Fibroblast of villous mesenchyme (primary cell): ENCODE measurements at places on chromosomes 1 and 21. TPM values are rescaled to one million over a fixed set of nuclear protein-coding genes. Genes with fewer than 3 reads are reported as not detected.

- no peak for DNase-seq
Measured at GRCh38 chr1:12762766-12763165, 10.8 kb upstream of the PRAMEF12 start.

The NDUFS5 gene
- 285 and 325 TPM in 2 replicates for total RNA-seq

GRCh38 chr1:94858276-94858675, 38.1 kb downstream of the SLC44A3 start:
- peak; percentile 22 for DNase-seq

DNA sequence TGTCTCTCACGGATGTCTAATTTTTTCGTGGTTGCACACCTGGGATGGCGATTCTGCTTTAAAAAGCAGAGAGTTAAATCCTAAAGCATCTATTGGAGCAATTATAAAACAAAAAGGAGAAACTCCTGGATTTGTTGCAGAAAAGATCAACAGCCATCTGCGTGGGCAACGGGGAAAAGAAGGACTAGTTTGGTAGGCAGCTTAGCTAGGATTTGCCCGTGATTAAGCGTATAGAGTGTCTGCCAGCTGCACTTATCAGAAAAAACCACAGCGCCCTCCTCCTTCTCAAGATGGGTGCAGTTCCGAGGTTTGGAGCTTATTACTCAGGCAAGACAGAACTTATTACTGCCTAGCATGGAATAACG, 526 bp upstream of the SLC25A24 start:
- DNase-seq: peak; percentile 80

The WNT3A gene
- total RNA-seq: not detected in 2 replicates

- no peak for DNase-seq
Measured at GRCh38 chr1:180946541-180947498, 34.1 kb downstream of the KIAA1614 start.

DNA sequence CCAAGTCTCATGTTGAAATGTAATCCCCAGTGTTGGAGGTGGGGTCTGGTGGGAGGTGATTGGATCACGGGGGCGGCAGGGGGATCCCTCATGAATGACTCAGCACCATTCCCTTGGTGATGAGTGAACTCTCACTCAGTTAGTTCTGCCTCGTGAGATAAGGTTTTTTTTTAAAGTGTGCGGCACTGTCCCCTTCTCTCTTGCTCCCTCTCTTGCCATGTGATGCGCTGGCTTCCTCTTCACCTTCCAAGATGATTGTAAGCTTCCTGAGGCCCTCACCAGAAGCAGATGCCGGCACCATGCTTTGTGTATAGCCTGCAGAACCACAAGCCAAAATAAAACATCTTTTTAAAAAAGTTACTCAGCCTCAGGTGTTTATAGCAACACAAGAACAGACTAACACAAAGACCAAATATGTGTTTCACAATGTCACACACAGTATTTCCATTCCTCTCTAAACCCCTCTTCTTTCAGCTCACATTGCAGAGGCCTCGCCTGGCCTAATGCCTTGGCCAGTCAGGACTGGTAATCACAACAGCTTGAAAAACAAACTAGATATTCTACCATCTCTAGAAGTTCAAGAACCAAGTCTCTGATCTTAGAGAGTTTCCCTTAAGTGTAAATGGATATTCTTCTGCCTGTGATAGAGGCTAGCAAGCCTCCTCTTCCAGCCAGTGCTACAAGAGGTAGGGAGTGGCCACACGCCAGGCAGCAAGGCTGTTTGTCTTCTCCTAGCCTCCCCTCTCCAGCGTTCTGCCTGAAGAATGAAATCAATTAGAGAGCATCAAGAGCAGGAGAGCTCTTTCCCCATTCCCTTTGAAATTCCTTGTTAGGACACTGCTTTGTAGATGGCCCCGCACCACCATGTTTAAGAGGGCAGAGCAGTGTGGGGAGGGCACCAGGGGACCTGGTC, 19.6 kb upstream of the RAP1A start:
- no peak for DNase-seq

The NAXE gene
- 67.8 and 74.4 TPM in 2 replicates for total RNA-seq

GRCh38 chr1:6256645-6257044, 4.3 kb downstream of the GPR153 start:
- DNase-seq: peak; percentile 63

The CFHR5 gene
- not detected in 2 replicates for total RNA-seq

GRCh38 chr1:36034692-36035091, 49.2 kb upstream of the TEKT2 start:
- peak; percentile 45 for DNase-seq

DNA sequence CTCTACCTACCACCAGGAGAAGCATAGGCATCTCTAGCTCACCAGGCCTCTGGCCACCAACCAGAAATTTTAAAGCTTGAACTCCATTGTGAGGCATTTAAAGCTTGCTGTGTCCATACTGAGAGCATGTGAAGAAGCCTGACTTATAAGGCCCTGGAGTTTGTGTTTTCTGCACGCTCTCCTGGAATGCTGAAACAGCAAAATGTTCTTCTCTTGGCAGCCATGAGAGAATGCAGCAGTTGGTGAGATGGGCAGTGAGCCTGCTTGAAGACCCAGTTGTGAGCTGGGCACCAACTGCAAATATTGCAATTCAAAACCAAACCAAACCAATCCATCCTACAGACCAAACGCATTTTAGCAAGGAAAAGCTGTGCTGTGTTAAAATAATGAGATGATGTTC, 170.0 kb upstream of the IVNS1ABP start:
- no peak for DNase-seq

DNA sequence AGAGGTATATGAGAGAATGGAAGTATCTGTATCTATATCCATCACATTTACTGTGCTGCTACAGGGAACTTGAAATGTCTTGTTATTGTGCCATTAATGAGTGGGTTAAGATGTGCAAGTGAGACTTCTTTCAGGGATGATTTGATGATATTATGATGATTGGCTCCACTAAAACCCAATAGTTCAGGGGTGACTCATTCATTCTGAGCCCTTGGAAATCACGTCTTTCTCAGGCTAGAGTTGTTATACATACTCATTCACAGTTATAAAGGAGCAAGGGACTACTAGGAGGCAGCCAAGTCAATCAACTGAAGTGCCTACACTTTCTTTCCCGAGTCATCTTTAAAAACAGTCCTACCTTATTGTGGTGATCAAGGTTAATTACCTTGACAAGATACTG, 1109.8 kb upstream of the B3GALT2 start:
- no peak for DNase-seq

The OR2M3 gene
- not detected in 2 replicates for total RNA-seq

DNA sequence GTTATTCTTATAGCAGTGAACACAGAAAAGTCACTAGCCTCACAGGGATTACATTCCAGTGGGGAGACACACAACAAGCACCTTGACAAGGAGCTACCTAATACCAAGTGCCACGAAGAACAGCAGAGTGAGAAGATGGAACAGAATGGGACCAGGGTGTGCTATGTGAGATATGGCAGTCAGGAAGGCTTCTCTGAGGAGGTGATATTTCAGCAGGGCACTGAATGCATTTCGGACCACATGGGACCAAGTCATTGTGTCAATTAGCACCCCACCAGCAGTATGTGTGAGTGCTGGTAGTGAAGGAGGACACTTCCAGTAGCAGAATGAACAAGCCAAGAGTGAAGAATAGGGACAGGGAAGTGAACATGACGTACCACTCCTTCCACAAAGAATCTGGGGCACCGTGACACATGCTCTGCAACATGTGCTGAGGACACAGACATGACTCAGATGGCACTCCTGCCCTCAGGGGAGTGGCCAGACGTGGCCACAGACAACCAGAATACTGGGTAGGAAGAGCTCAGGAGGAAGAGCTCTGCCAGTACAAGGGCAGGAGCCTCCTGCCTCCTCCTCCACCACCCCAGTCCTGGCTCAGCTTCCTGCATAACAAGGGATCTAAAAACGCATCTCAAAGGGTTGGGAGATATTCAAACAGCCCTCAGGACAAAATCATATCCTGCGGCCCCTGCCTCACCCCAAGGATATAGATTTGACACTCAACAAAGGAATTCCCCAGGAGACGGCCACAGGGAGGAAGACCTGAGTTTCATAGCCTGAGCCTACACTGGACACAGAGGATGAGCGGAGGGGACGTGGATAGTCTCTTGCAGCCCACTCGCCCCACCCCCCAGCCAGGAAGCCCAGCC, 102.5 kb downstream of the TRABD2B start:
- DNase-seq: peak; percentile 7

DNA sequence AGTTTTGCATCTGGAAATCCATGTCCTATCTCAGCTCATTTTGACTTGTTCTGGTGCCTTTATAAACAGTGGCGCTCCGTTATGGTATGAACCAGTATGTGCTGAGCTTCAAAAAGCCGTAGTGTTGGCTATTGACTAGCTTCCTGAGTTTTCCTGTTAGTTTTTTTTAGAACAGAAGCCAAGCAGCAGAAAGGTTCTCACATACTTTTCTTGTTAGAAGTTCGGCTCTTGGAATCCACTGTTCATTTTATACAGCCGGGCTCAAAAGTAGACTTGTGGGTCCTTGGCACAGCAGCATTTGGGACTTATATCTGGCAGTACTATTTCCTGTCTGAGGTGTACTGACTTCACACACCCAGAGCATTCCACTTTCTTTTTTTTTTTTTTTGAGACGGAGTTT, 63.8 kb downstream of the TBCE start:
- no peak for DNase-seq

The PALMD gene
- total RNA-seq: 6.8 and 16.8 TPM in 2 replicates

The ASTN1 gene
- total RNA-seq: not detected in 2 replicates

DNA sequence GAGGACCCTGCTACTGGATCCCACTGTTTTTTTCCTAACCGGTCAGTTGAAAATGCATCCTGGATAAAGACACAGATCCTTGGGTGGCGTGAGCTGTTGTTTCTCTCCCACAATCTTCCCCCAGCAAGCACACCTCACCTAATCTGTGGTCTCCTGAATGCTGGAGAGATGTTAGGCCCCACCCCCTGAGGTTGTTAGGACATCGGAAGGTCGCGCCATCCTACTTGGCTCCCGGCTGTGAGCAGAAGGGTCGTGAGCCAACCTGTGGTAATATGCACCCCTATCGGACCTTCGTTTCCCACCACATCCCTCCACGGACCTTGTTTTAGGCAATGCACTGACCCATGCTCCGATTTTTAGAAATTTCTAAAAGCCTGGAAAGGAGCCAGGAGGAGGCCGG, 89.9 kb upstream of the IPO9 start:
- no peak for DNase-seq

DNA sequence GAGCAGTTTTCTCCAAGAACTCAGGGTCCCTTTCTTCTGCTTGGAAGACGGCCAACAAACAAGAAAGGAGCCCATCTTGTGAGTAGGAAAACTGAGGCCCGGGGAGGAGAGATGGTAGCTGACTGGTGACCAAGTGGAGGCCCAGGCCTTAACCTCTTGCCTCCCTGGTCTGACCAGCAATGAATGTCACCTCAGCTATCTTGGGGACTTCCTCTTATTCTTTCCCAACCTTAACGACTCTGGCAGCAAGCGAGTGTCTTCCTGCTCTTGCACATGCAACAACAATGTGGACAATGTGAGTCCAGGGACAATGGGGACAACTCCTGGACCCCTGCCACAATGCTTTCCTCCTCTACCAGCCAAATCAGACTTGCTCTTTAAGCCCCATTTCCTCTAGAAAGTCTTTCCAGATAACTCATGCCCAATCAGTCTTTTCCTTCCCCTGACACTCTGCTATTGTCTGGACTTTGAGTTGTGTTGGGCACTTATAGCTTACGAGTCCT, 12.6 kb downstream of the HSPG2 start:
- no peak for DNase-seq

DNA sequence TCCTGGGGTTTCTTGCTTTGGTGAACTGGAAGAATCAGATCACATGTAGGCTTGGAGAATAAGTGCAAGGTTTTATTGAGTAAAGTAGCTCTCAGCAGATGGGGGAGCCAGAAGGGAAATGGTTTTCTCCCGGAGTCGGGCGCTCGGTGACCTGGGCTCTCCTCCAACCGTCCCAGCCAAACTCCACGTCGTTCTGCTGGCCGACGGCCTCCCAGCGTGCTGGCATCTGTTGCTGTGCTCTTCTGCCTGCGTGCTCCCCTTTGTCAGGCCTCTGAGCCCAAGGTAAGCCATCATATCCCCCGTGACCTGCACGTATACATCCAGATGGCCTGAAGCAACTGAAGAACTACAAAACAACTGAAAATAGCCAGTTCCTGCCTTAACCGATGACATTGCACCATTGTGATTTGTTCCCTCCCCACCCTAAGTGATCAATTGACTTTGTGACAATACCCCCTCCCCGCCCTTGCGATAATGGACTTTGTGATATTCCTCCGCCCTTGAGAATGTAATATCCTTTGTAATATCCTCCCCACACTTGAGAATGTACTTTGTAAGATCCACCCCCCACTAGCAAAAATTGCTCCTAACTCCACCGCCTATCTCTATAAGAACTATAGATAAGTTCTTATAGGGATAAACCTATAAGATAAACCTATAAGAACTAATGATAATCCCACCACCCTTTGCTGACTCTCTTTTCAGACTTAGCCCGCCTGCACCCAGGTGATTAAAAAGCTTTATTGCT, 88.3 kb downstream of the SMYD3 start:
- no peak for DNase-seq

GRCh38 chr1:248618878-248619277, 16.0 kb downstream of the OR2T11 start:
- no peak for DNase-seq

The TINAGL1 gene
- 60.5 and 87.6 TPM in 2 replicates for total RNA-seq

The FLG2 gene
- not detected in 2 replicates for total RNA-seq

- DNase-seq: peak; percentile 13
Measured at GRCh38 chr1:71228742-71229365, 148.0 kb upstream of the ZRANB2 start.

- DNase-seq: no peak
Measured at GRCh38 chr1:196002906-196003305, 605.3 kb downstream of the KCNT2 start.

The TCHHL1 gene
- not detected in 2 replicates for total RNA-seq

- no peak for DNase-seq
Measured at GRCh38 chr1:12594490-12594889, 23.5 kb downstream of the DHRS3 start.

GRCh38 chr1:22562584-22563583, at the start of gene EPHA8:
EPHA8 (plus strand) TSS chr1:22563489; CDS start chr1:22563636, 147 bp downstream.
- no peak for DNase-seq

- DNase-seq: no peak
Measured at GRCh38 chr1:31828341-31828740, 12.5 kb upstream of the SPOCD1 start.

The TENT5C gene
- total RNA-seq: 4.3 and 6.1 TPM in 2 replicates

DNA sequence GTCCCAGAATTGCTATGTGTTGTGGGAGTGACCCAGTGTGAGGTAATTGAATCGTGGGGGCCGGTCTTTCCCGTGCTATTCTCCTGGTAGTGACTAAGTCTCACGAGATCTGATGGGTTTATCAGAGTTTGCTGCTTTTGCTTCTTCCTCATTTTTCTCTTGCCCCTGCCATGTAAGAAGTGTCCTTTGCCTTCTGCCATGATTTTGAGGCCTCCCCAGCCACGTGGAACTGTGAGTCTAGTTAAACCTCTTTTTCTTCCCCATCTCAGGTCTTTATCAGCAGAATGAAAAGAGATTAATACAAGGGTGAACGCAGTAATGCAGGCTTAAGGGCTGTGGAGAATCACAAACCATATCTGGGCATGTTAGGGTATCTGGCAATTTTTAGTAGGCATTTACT, 624.0 kb downstream of the USP25 start:
- no peak for DNase-seq

GRCh38 chr21:26471099-26471471, 102.0 kb downstream of the CYYR1 start:
- no peak for DNase-seq
